Bone marrow (tissue), 2 donors: ENCODE measurements at places on chromosomes 6 and 20.
A peak's percentile ranks its signal among the peaks of the same experiment; 100 is the strongest.

- no peak for DNase-seq
Observed at GRCh38 chr6:14734416-14735340, 511.2 kb upstream of the JARID2 start.

- no peak for DNase-seq
Observed at GRCh38 chr6:80259118-80259517, 152.6 kb downstream of the BCKDHB start.

GRCh38 chr6:111803804-111804203 lies 69.4 kb downstream of the FYN start:
- no peak for DNase-seq

DNA sequence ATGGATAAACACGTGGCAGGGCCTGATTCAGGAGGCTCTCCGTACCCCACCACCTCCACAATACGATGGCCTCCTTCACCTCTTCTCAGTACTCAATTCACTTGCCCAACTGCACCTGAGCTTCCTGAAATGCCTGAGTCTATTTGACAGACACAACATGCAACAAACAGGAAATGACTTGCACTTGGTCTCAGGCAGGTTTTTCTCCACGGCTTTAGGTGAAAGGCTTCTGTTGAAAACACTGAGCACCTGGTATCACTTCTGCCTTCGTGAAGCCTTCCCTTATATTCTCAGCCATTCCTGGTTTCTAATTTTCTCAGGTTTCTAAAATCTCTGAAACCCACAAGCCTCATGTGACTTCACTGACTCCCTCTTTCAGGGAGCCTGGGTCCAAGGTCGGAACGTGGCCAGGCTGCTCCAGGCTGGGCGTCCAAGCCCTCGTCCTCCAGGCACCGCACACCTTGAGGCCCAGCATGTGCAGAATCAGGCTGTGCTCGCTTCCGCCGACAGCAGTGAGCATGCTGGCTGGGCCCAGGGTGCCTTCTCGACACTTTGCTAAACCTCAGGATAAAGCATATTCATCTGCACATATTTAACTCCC lies 34.7 kb downstream of the TAF4 start:
- no peak for DNase-seq

- no peak for DNase-seq
Observed at GRCh38 chr6:43707767-43708166, 20.2 kb upstream of the MRPS18A start.

DNA sequence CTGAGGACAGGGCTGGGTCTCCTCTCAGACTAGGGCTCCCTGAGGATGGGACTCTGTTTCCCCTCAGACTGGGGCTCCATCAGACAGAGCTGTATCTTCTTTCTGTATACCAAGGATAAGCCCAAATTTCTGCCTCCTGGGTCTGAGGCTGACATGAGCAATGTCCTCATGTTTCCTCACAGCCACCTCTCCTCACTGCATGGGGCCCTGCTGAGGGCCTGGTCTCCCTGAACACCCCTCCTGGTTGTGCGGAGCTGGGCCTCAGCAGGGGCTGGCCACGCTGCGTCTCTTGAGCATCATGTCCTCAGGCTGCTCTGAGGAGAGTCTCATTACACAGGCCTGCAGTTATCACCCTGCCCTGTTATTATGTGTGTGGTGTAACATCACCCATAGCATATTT lies 144.6 kb downstream of the LRFN2 start:
- no peak for DNase-seq

GRCh38 chr20:51542571-51543421 lies at the start of gene NFATC2:
NFATC2 (minus strand) TSS chr20:51542719; CDS start chr20:51542499, 220 bp downstream.
- no peak for DNase-seq

GRCh38 chr6:19603721-19604120 lies 233.4 kb upstream of the ID4 start:
- DNase-seq, result no peak

GRCh38 chr20:60628749-60629148 lies 623.3 kb upstream of the CDH4 start:
- no peak for DNase-seq

DNA sequence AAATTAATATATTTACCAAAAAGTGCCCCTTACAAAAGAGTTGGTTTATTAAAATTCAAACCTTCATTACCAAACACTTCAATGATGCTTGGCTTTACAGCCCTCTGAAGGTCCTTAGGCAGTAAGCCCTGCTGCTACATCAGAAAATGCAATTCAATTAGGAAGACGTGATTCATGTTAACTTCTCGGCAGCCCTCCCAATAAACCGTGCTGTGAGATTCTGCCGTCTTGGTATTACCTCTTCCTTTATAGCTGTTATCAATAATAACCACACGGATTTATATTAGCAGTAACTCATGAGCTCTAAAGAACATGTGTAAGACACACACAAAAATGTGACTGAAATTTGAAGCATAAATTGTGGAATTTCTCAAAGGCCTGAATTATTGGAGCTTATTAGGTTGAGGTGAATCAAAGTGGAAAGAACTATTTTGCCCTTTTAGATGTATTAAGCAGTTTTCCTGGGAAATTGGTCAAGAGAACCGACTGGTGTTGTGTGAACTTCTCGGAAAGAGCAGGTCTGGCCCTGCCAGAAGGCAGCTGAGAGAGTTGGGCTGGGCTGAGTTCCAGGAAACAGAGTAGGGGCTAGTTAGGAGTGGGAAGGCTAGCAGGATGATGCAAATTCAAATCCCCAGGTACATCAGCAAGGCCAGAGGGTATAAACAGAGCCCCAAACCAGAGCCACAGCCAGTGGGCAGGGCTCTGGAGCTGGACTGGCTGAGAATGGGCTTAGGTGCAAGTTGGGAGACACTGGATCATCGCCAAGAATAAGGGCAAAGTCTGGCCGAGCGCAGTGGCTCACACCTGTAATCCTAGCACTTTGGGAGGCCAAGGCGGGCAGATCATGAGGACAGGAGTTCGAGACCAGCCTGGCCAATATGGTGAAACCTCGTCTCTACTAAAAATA lies 33.1 kb downstream of the FGD2 start:
- no peak for DNase-seq

GRCh38 chr20:39222101-39222500 lies 260.0 kb downstream of the DHX35 start:
- DNase-seq, result no peak

- DNase-seq, result no peak
Observed at GRCh38 chr20:823574-823902, 10.0 kb upstream of the FAM110A start.

- no peak for DNase-seq
Observed at GRCh38 chr6:90326404-90327057, 29.9 kb upstream of the BACH2 start.

GRCh38 chr6:105985098-105985815 lies 100.9 kb upstream of the PRDM1 start:
- DNase-seq, result no peak

- DNase-seq, result no peak
Observed at GRCh38 chr6:43940393-43941087, 170.5 kb downstream of the VEGFA start.

DNA sequence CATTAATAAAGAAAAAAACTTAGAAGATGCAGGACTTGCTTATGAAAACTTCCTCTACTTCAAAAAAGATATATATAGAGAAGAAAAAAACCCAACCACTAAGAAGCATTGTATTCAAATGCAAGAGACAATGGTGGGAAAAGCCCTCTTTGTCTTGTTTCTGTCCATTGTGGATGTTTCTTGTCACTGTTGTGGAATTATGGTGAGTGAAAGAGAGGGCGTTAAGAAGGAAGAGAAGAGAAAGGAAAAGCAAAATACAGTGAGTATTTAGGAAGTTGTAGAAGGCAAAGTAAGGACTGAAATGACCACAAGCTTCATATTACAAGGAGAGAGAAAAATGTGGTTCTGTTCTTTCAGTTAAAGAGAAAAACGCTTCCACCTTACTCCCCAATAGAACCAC lies 14.1 kb upstream of the THBD start:
- no peak for DNase-seq

DNA sequence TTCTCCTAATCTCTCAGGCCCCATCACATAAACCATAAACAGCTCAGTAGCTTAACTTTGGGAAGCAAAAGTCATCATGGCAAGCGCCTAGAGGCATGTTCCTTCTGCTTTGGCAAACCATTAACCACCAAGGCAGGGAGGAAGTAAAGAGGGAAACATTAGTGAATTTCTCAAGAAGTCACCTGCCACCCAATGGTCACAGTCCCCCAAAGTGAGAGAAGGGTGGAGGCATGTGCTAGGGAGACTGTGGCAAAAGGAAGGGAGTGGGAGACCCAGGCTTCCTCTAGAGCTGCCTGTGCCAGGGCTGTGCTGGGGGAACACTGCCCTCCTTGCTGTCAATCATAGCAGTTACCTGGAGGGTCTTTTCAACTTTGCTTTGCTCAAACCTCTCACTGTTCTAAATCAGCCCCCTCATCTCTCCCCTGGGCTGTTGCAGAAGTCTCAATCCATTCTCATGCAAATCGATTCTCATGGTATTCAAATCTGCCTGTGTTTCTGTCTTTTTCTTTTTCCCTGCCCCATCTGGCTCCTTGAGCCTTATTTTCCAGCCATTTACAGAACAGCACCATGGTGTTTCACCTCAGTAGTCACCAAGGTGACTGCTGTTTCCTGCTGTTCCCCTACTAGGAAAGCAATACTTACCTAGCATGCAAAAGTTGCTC lies 1.8 kb upstream of the RNF24 start:
- DNase-seq, result no peak

GRCh38 chr6:159941286-159942113 lies 27.4 kb upstream of the IGF2R start:
- DNase-seq, result peak; percentile 25

GRCh38 chr6:22069306-22069800 lies 227.5 kb downstream of the PRL start:
- DNase-seq, result no peak

- DNase-seq, result no peak
Observed at GRCh38 chr20:58144096-58144495, 84.4 kb downstream of the ANKRD60 start.

- DNase-seq, result no peak
Observed at GRCh38 chr20:6999381-6999780, 231.9 kb downstream of the BMP2 start.

DNA sequence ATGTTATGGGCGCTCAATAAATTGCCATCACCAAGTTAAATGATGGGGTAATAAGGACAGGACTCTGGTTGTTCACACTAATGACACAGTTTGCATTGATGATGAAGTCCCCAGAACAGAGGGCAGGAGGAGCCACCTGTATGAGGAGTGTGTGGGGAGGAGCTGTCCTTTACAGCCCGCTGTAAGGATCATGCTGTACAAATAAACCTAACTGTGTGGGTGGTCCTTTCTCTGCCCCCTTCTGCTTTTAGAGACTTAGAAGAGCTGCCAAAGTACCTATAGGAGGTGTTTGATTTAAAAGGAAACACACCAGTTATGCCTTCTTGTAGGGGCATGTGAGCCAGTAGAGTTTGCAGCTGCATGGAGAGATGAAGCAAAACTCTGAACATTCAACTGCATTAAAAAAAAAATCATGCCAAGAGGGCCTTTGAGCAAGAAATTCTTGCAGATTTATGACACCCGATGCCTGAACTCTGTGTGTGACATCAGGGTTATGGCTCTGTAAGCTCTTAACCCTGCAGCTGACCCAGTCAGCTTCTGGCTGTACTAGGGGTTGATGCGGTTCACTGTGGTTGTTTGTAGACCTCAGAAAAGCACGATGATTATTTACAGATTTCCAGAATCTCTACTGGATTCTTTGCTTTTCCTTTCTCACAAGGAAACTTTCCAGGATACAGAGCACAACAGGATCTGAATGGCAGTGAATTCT lies 67.4 kb downstream of the UST start:
- no peak for DNase-seq

- DNase-seq, result no peak
Observed at GRCh38 chr20:57211406-57211805, 55.0 kb downstream of the BMP7 start.

DNA sequence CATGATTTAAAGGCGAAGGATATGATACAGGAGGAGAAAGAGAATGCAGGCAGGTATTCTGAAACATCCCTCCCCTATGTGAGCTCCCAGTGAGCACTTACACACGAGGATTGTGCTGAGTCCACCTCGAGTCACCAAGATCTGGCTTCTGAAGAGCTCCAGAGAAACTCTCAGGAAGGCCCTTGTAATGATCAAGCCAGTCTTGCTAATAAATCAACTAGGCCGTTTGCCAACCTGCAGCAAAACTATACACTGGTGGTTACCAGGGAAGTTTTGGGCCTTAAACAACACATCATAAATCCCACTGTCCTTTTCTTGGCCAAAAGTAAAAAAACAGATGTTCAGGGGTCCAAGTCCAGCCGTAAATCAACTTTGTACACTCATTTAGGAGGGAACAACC lies 79.2 kb downstream of the STXBP5 start:
- DNase-seq, result no peak

- DNase-seq, result no peak
Observed at GRCh38 chr20:3203315-3204123, 963 bp downstream of the DDRGK1 start.

- no peak for DNase-seq
Observed at GRCh38 chr20:1841554-1842140, 53.6 kb upstream of the SIRPA start.

DNA sequence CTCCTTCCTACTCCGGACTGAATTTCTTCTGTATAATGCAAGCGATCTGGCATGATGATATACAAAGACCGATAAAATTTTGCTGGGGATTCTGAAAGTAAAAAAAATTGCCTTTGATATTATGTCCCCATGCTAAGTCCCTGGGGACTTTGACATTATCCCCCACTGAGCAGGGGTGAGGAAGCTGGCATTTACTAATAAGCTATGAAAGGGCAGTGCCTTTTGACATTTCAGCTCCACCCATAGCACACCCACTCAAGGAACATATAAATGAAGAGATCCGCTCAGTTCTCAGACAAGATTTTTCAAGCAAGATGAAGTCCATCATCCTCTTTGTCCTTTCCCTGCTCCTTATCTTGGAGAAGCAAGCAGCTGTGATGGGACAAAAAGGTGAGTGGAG lies at the start of gene SEMG2:
SEMG2 (plus strand) TSS at position 298 of the 400 bp plus-strand sequence; CDS start at position 315, 17 bp downstream.
- no peak for DNase-seq

- DNase-seq, result no peak
Observed at GRCh38 chr20:53652090-53652858, 58.6 kb upstream of the ZNF217 start.

- no peak for DNase-seq
Observed at GRCh38 chr6:148578837-148579565, 167.8 kb upstream of the UST start.

- no peak for DNase-seq
Observed at GRCh38 chr20:47007826-47008655, 113.4 kb downstream of the EYA2 start.

DNA sequence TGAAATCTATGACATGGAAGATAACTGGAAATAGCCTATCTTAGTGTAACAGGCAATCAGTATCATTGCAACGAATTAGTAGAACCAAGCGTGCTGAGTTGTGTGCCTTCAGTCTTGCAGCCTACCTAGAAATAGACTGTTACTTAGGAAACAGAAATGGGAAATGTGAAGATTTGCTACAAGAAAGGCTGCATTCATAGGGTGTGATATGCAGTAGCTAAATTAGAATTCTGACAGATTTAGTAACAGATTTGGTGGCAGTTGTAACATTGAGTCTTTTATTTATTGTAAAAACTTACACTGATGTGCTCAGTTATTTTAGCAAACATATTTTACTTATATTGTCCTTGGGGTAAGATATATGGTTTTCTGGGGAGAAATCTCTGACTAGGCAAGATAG lies 56.2 kb downstream of the MAP7 start:
- no peak for DNase-seq

DNA sequence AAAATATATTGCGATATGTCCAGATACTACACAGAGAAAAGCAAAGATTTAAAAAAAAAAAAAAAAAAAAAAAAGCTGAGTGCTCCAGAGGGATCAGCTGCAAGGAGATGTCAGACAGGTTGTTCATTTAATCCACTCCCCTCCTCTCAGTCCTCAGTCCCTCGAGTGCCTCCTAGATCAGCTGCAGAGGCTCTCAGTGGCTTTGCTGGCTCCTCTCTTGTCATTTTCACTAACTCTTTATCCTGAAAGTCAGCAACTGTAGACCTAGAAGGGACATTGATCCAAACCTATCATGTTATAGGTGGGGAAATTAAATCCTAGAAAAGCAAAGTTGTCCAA lies 61.6 kb downstream of the KIAA0319 start:
- DNase-seq, result no peak
